ENCODE measurements at places on chromosomes 7 and 10.

- no peak for DNase-seq
These were observed 5.1 kb downstream of the SHH start for GRCh38 chr7:155807065-155807671.

DNA sequence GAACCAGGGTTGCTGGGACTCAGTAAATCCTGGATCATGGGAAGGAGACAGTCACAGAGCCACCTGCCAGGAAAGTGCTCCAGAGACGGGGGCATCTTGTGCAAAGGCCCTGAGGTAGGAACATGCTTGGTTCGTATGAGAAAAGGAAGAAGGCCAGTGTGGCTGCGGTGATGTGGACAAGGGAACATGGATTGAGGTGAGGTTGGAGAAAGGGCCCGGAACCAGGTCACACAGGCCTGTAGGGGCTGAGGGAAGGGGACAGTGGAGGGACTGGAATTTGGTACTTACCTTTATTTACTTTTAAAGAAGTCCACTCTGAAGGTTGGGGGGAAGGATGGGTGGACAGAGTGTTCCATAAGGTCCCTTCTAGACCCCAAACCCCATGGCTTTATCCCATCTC, 32.9 kb upstream of the CXCL12 start:
- no peak for DNase-seq

DNA sequence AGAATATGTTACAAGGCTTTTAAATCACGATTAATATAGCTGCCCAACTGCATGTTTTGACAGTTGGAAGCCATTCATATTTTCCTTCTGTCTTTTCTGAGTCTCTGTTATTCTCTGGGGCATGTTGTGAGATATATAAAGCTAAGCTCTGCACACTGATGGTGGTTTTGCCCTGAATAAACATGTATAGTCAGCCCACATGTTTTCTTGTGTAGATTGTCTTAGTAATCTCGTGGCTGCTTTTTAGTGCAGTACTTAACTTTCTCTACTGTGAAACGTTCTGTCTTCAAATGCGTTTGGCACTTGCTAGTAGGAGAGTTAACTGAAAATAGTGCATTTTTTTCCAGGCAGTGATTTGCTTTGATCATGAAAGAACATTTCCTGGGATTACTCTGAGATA, 268.5 kb downstream of the DNAJB9 start:
- no peak for DNase-seq

GRCh38 chr7:96241855-96242254, 80.0 kb downstream of the SLC25A13 start:
- no peak for DNase-seq

DNA sequence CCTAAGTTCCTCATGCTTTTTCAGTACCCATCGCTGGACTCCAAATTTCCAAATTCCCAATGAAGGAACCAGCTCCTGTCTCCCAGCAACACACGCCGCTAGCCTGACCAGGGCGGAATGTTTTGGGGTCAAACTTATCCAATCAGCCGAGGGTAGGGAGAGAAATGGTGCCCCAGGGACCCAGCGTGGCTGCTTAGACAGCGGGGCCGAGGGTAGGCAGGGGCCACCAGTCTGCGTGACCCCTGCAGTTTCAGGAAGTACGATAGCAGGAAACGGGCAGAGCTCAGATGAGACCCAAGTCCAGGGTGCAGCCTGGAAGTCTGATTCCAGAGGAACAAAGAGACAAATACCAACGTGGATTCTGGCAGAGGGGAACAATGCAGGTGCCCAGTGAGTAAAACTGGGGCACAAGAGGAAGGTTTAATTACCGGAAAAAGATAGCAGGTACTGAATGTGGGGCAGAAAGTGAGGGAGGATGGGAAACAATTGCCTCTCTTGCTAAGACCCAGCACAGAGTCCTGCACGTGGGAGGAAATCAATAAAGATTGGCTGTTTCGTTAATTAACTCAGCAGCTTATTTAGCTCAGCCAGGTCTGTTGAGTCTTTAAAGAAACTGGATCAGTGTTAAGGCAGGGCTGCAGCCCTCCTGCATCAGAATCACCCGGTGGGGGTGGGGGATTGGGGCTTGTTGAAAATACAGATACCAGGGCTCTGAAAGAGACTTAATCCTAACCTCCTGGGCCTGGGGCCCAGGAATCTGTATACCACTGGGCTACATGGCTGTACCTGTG, 50.4 kb upstream of the NFE2L3 start:
- DNase-seq, result no peak

DNA sequence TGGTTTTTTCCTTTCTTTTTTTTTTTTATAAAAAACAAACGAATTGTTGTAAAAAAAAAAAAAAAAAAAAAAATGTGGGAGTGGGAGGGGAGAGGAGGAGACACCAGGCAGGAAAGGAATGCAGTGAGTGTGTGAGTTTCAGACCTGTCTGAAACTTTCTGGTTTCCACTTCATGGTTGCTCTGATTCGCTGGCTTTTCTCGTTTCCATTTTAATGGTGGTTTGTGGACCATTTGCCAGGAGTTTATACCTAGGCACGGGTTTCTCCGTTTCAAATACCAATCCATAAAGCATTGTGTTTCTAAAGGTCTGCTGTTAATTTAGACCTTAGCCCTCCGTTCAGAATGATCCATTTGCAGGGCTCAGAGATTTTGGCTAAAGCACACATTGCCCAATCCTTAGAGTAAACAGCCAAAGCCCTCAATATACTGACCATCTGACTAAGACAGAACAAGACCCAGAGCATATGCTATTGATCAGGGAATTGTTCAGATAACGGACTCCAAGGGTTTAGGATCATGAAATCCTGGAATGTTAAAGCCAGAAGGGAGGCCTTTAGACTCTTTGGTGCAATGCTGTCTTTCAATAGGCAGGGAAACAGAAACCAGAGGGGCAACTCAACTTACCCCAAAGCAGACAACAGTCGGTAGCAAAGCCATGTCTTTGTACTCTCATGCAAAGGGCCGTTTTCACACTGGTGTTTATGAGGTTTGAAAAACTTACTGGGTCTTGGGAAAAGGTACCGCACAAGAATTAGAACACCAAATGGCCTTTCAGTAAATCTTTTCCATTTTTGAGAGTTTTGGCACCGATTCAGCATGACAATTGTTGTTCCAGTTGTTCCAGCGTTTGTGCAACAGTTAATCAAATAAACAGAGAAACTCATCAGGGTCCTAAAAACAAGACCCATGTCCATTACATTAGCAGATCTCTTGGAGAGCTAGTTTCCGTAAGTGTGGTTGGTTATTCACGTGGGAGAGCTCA, 94.3 kb upstream of the AGBL3 start:
- no peak for DNase-seq

DNA sequence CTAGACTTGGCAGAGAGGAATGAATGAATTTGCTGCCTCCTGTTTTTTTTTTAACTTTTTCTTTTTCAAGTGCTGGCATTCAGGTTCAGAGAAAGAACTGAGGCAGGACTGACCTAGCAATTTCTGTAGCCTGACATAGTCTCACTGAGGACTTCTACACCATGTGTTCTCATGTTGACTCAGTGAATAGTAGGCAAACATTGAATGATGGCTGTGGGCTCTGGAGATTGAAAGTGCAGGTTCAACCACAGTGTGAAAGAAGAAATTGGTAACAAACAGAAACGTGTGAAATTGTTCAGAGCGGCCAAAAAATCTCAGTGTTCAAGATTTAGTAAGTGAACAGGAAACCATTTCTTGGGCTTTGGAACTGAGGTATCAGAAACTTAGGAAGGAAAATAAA, 322.4 kb upstream of the GHITM start:
- DNase-seq, result no peak

DNA sequence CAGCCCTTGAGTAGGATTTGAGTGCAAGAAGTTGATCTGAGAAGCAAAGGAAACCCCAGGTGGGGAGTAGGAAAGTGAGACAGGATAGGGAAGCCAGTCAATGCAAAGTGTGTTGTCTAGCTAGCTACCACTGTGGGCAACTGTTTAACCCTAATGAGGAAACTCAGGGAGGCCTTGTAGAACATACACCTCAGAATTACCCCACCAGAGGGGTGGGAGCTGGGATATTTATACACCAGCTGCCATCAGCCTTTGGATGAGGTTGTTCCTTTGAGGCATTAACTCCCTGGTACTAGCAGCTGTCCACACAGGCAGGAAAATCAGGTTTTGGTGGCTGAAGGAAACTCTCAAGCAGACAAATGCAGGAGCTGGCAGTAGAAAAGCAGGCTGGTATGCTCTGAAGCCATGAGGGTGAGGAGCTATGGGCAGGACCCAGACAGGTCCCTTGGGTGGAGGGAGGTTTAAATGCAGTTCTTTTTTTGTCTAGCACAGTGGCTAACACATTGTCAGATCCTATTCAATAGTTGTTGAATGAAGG, 60.1 kb upstream of the ARID5B start:
- DNase-seq, result no peak

DNA sequence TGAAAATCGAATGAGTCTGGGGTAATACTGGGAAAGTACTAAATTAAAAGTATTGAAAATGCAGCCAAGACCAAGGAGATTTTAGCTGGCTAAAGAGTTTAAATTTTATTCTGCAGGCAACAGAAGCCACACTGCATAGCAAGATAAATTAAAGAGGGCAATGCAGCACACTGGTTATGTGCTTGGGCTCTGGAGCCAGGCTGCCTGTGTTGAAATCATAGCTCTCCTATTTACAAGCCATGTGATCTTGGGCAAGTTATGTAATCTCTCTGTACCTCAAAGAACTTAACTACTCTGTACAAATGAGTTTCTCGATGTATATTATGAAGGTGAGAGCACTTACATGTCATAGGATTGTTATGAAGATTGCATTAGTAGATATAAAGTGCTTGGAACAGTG, 9.9 kb downstream of the SLC25A13 start:
- DNase-seq, result no peak

DNA sequence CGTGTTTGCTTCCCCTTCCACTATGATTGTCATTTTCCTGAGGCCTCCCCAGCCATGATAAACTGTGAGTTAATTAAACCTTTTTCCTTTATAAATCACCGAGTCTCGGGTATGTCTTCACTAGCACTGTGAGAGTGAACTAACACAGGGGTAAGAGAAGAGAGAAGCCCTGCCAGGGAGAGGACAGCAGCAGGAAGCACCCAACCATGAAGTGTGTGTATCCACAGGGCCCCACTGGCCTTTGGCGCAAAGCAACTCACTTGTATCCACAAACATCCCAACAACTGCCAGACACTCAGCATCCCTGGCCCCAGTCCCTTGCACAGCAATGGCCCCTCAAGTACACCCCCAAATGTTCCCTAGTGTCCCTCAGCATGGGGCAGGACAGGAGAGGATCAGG, 115.1 kb downstream of the MAD1L1 start:
- DNase-seq, result no peak

- no peak for DNase-seq
These were observed 150.9 kb upstream of the KLF6 start for GRCh38 chr10:3935933-3936359.

DNA sequence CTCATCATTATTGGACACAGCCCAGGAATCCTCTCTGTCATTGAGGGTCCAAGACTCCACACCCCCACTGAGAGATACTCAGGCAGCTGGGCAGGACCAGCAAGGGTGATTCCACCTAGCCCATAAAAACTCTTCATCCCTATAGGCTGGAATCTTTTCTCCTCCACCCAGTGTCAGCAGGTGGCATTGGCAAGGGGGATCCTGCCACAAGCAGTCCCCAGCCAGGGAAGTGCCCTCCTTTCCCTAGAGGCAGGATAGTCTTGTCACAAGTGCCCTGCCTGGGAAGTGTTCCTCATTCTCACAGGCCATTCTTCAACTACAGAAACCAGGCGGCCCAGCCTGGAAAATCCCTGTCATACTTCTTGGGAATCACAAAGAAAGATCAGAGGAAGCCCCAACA, 533.6 kb downstream of the GRID1 start:
- no peak for DNase-seq

DNA sequence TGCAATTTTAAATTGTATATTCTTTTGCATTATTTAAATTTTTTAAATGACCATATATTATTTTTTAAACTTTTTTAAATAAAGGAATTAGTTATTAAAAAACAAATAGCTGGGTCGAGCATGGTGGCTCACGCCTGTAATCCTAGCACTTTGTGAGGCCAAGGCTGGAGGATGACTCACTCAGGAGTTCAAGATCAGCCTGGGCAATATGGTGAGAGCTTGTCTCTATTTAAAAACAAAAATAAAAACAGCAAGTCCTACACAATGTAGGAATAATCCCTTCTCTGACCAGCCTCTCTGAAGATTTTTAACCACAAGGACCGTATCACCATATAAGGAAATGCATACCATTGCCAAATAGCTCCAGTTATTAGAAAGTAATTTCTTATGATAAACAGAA, 19.6 kb downstream of the NOC3L start:
- no peak for DNase-seq

DNA sequence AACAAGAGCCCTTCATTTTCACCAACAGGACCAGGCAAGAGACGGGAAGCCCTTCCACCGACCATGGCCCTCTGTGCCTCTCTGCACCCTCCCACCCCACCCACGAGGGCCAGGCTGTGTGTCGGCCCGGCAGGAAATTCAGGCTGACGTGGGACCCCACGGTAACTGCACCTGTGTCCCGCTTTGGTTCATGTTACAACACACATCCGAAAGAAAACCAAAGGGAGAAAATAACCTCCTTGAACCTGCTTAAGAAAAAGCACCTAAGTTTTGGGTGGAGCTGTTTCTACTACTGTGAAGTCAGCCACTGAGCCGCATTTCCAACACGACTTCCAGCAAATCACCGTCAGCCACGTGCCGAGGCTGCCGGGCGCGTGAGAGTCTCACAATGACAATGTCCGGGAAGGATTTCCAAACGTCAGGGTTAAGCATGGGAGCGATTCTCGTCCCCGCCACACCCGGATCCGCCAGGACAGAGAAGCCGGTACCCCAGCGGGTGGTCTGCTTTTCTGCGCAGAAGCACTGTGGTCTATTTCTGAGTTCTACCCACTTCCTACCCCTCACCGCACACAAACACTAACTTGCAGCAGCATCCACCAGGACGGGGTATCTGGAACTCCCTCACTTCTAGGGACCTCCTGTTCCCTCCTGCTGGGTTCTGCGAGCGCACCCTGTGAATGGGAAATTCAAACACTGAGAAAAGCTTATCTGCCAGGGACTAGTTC, 36.6 kb downstream of the AMZ1 start:
- DNase-seq, result no peak

DNA sequence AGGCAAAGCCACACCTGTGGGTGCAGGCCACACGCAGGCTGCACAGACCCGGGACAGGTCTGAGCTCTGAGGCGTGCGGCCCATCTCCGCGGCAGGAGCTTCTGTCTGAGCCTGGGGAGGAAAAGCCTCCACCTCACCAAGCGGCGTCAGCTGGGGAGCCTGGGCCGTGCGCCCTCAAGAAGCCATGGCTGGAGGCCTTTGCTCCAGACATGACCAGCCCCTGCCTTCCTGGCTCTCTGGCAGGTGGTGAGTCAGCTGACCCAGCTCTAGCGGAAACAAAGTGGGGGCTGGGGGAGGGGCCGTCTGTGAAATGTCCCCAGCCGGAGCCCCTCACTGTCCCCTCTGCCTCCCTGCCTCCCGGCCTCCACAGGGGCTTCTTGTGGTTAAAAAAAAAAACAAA, 12.5 kb downstream of the GPER1 start:
- DNase-seq, result no peak

DNA sequence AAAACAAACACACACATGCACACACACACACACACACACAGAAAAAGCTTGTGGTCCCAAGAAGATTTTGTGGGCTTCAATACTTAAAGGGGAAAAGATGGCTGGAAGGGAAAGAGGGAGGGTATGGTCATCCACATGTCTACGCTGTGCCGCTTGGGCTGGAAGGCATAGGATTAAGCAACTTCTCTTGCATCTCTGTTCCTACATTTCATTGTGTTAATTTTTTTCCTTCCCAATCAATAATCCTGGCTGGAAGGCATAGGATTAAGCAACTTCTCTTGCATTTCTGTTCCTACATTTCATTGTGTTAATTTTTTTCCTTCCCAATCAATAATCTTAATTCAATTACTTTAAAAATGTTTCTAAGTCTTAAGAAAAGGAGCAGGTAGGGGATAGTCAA, 30.6 kb downstream of the C10orf120 start:
- no peak for DNase-seq

GRCh38 chr7:34236057-34236456, 330.7 kb downstream of the BMPER start:
- no peak for DNase-seq
